ENCODE measurements at places on chromosomes 1 and 21.

- no peak overlapping the region for H3K27ac ChIP-seq
- no peaks in the 10 kb centered on the region for H3K4me1 ChIP-seq
- no peak for DNase-seq
- no peak overlapping the region for H3K4me3 ChIP-seq
- no peaks in the 10 kb centered on the region for H3K36me3 ChIP-seq
Observed at GRCh38 chr1:178566187-178566586, 53.3 kb downstream of the TEX35 start.

DNA sequence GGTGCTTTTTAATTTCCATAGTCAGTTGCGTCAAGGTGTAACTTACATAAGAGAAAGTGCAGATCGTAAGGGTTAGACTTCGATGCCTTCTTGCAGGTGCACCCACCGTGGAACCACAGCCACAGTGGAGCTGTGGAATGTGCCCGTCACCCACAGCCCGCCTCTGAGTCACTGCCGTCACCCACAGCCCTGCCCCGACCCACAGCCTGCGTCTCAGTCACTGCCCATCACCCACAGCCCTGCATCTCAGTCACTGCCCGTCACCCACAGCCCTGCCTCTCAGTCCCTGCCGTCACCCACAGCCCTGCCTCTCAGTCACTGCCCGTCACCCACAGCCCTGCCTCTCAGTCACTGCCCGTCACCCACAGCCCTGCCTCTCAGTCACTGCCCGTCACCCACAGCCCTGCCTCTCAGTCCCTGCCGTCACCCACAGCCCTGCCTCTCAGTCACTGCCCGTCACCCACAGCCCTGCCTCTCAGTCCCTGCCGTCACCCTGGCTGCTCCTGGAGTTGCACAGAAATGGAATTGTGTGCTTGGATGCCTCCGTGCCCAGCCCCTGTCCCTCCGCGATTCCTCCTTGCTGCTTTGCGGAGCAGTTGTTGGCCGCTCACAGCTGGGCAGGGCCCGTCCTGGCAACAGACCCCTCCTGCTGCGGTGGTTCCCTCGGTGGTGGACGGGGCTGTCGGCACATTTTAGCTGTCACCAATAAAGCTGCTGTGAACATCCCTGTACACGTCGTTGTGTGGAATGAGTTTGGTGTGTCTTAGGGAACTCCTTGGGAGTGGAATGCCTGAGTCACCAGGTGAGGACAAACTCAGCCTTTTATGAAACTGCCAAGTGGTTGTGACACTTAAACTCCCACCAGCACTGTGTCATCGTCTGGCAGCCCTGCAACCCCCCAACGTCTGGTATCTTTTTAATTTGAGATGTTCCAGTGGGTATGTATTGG, 44.9 kb upstream of the COL6A2 start:
- no peak for DNase-seq
- no peak overlapping the region for H3K27ac ChIP-seq
- H3K4me1 ChIP-seq = peaks cover 6% of the 10 kb centered on the region
- 0 out of 2 replicates have a peak, but pooled peaks cover 2% of the 10 kb centered on the region for H3K27me3 ChIP-seq
- H3K4me3 ChIP-seq = no peak overlapping the region
- no peaks in the 10 kb centered on the region for H3K36me3 ChIP-seq

DNA sequence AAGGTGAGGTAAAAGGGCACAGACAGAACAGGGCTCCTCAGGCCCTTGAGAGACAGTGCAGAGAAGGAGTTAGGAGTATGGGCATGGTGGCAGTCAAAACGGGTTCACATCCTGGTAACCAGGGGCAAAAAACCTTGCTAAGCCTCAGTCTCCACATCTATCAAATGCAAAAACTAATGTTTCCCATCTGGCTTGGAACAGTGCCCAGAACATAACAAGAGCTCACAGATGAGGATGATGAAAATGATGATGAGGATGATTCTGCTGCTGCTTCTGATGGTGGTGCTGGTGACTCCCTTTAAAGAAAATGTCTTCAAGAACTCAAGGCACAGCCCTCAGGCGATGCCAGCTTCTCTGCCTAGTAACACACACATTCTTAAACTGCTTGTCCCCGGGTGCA, 24.1 kb downstream of the HHIPL2 start:
- H3K36me3 ChIP-seq = no peaks in the 10 kb centered on the region
- no peaks in the 10 kb centered on the region for H3K27me3 ChIP-seq
- no peaks in the 10 kb centered on the region for H3K4me1 ChIP-seq
- no peak for DNase-seq
- H3K27ac ChIP-seq = no peak overlapping the region
- H3K4me3 ChIP-seq = no peak overlapping the region

- H3K27me3 ChIP-seq = no peaks in the 10 kb centered on the region
- no peak for DNase-seq
- no peaks in the 10 kb centered on the region for H3K4me1 ChIP-seq
- H3K27ac ChIP-seq = no peak overlapping the region
Observed at GRCh38 chr1:206415942-206416341, 54.3 kb upstream of the IKBKE start.

- H3K27me3 ChIP-seq = no peaks in the 10 kb centered on the region
- 0 out of 2 replicates have a peak, but pooled peaks cover 2% of the 10 kb centered on the region for H3K4me1 ChIP-seq
- no peak for DNase-seq
- no peaks in the 10 kb centered on the region for H3K36me3 ChIP-seq
- no peak overlapping the region for H3K4me3 ChIP-seq
Observed at GRCh38 chr1:95021119-95021518, 51.6 kb downstream of the ALG14 start.

GRCh38 chr1:95067568-95067967, 5.2 kb downstream of the ALG14 start:
- H3K27me3 ChIP-seq = no peaks in the 10 kb centered on the region
- H3K36me3 ChIP-seq = no peaks in the 10 kb centered on the region
- H3K27ac ChIP-seq = no peak overlapping the region
- no peak overlapping the region for H3K4me3 ChIP-seq

GRCh38 chr1:233512538-233512937, 101.4 kb upstream of the KCNK1 start:
- no peaks in the 10 kb centered on the region for H3K36me3 ChIP-seq
- no peak overlapping the region for H3K4me3 ChIP-seq
- H3K27me3 ChIP-seq = no peaks in the 10 kb centered on the region
- H3K27ac ChIP-seq = no peak overlapping the region
- DNase-seq = no peak

DNA sequence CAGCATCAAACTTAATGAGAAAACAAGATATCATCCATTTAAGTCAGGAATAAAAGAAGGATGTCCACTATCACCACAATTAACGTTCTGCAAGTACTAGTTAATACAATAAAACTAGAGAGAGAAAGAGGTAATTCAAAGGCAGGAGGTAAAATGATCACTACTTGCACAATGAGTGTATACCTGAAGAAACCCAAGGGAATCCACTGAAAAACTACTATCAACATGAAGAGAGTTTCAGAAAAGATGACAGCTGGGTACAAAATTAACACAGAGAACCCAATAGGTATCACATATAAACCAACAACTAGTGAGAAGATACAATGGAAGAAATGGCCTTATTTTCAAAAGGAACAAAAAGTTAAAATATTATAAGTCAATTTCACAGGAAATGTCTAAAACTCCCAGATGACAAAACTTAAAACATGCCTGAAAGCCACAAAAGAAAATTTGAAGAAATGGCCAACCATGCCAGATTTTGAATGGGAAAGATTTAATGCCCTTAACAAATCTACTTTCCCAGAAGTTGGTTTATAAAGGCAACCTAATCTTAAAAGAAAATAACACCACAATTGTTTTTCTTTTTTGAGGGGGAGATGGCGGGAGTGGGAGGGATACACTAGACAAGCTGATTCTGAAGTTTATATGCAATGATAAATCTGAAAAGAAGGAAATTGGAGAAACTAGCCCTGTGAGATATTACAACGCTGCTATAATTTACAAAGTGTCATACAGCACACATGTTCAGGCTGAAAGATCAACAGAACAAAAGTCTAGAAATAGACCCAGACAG, 17.8 kb downstream of the VPS26C start:
- H3K36me3 ChIP-seq = no peaks in the 10 kb centered on the region
- H3K4me1 ChIP-seq = peaks cover 7% of the 10 kb centered on the region
- DNase-seq = no peak
- no peak overlapping the region for H3K4me3 ChIP-seq
- no peak overlapping the region for H3K27ac ChIP-seq
- no peaks in the 10 kb centered on the region for H3K27me3 ChIP-seq

DNA sequence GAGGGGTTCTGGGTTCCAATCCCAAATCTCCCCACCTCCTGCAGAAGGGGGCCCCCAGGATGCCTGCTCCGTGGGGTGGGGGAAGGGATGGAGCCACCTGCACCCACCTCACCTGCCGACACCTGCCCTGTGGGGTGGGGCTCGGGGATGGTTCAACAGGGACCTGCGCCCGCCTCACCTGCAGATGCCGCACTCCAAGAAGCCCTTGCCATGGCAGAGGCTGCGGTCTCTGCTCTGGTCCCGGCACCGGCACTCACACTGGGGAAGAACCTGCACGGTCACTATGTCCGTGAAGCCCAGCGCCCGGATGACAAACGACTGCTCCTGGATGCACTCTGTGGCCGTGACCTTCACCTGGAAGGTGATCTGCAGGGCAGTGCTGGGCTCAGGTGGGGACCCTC, 18.1 kb upstream of the PTTG1IP start:
- H3K4me3 ChIP-seq = no peak overlapping the region
- no peaks in the 10 kb centered on the region for H3K4me1 ChIP-seq
- DNase-seq = no peak
- H3K27ac ChIP-seq = no peak overlapping the region

DNA sequence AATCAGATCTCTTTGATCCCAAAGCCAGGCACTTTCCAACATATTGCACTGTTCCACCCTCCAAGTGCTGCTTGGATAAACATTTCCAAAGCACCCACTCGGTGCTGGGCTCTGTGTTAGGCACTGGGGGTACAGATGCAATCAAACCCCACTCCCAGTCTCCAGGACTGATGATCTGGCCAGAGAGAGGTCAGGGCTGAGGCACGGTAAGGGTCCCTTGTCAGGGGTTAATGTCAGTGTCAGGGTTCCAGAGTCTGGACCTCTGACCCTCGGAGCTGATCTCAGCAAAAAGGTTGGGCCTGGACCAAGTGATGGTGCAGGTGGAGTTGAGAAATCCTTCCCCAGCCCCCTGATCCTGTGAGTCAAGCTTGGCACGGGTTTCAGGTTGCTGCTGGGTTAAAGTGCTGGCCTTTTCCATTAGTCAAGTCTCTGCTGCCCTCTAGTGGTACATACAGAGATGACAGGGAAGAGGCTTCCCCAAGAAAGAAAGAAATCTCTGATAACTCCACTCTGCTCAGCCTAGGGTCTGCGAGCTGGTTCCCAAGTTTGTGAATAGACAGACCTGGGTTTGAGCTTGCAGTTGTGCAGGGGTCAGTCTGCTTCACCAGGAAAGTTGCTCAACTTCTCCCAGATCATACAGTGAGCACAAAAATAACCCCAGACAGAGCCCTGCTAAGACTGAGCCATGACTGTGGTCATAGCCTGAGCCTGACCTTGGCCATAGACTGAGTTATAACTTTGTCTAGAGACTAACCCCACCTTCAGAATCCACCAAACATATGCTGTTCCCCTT, 74.6 kb downstream of the DMRTA2 start:
- no peak for DNase-seq
- H3K4me1 ChIP-seq = no peaks in the 10 kb centered on the region
- no peaks in the 10 kb centered on the region for H3K36me3 ChIP-seq
- no peaks in the 10 kb centered on the region for H3K27me3 ChIP-seq
- H3K4me3 ChIP-seq = no peak overlapping the region
- H3K27ac ChIP-seq = no peak overlapping the region

DNA sequence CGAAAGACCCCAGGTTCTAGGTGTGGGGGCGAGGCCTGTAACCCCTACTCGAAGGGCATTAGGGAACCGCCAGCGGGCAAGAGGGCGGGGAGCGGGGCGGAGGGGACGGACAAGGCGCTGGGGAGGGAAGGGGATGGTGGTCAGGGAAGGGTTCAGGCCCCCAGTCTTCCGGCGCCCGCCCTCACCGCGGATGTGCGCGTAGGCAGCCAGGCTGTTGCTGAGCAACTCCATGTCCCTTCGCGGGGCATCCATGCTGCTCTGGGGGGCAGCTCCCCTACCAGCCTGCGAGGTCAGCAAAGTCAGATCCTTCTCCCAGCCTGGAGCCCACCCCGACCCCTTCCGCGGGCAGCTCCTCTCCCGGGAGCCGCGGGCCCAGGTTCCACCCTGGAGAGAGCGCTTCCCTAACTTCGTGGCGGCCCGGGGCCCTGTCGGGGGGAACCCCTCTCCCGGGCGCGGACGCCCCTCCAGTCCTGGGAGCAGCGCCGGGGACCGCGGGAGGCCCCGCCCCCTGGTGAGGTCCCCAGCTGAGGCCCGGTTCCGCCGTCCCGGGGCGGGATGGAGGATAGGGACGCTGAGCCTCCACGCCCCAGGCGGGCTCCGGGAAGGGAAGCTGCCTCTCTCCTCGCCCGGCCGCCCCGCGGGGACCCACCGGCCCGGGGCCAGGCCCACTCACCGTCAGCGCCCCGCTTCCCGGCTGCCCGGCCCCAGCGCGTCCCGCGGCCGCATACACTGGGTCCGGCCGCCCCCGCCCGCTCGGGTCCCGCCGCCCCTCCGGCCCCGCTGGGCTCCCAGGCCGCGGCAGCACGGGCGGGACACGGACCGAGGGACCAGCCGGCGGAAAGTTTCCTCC, 434 bp downstream of the EVA1B start:
- H3K4me1 ChIP-seq = peaks cover 17% of the 10 kb centered on the region
- peak overlapping the region; percentile 67 for H3K4me3 ChIP-seq
- H3K27ac ChIP-seq = no peak overlapping the region
- no peaks in the 10 kb centered on the region for H3K36me3 ChIP-seq

- no peaks in the 10 kb centered on the region for H3K36me3 ChIP-seq
- H3K27ac ChIP-seq = no peak overlapping the region
- H3K27me3 ChIP-seq = no peaks in the 10 kb centered on the region
Observed at GRCh38 chr1:18575620-18576019, 55.0 kb upstream of the PAX7 start.

- H3K4me3 ChIP-seq = no peak overlapping the region
- no peaks in the 10 kb centered on the region for H3K4me1 ChIP-seq
- H3K27me3 ChIP-seq = no peaks in the 10 kb centered on the region
- peak; percentile 44 for DNase-seq
- H3K36me3 ChIP-seq = no peaks in the 10 kb centered on the region
Observed at GRCh38 chr1:25140073-25140797, 92.1 kb downstream of the SYF2 start.

DNA sequence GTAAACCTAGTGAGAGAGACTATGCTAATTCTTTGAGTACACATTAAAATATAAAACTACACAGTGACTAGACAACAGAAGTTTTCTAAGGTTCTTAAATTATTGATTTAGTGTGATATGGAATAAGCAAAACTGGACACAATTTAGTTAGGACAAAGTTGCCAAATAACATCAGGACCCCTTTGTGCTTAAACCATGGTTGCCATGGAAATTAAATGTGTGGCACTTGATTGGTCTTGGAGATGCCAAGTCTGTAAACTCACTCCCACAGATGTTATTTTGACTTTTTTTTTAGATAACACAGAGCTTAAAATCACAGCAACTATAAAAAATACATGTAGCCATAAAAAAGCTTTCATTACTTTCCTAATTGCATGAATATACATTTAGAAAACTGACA, 234.6 kb downstream of the BRINP3 start:
- no peak overlapping the region for H3K27ac ChIP-seq
- H3K36me3 ChIP-seq = no peaks in the 10 kb centered on the region
- DNase-seq = no peak
- H3K4me3 ChIP-seq = no peak overlapping the region
- H3K27me3 ChIP-seq = no peaks in the 10 kb centered on the region

- H3K36me3 ChIP-seq = no peaks in the 10 kb centered on the region
- H3K4me1 ChIP-seq = no peaks in the 10 kb centered on the region
- no peak overlapping the region for H3K4me3 ChIP-seq
- H3K27ac ChIP-seq = no peak overlapping the region
- no peak for DNase-seq
- no peaks in the 10 kb centered on the region for H3K27me3 ChIP-seq
Observed at GRCh38 chr1:30633294-30633693, 90.1 kb downstream of the MATN1 start.

- no peaks in the 10 kb centered on the region for H3K27me3 ChIP-seq
- H3K36me3 ChIP-seq = no peaks in the 10 kb centered on the region
- H3K4me3 ChIP-seq = no peak overlapping the region
- no peak for DNase-seq
- peaks cover 17% of the 10 kb centered on the region for H3K4me1 ChIP-seq
Observed at GRCh38 chr1:15201849-15202551, 45.0 kb upstream of the FHAD1 start.

Measured in H1 (cell line).